ENCODE measurements at places on chromosomes 1 and 21. TPM values are rescaled to one million over a fixed set of nuclear protein-coding genes. Genes with fewer than 3 reads are reported as not detected.

DNA sequence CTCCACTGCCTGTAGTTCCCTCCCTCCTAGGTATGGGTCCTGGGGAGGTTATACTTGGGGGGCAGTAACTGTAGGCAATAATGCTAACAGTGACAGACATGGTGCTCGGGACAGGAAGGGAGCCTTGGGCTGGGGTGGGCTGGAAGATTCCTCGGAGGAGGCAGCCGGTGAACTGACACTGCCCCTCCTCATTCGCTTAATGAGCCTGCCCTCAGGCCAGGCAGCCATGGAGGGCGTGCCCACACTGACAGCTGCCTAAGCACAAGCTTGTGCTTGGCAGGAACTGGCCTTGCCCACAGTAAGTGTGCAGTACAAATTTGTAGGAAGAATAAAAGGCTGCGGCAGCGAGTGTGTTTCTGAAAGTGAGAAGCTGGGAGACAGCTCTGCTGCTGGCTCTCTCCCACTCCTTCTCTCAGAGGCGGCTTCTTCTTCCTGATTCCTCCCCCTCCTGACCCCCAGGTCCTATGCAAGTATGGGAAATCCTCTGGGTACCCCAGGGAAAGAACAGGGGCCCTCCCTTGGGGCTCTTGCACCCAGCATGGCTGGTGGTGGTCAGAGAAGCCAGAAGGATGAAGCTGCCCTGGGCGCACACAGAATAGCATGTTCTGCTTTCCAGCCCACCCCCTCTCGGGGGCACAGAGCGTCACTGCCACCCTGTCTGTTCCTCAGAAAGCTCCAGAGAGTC lies 23.6 kb downstream of the OPTC start:
- H3K27ac ChIP-seq = no peak overlapping the region
- no peak for DNase-seq
- peaks cover 23% of the 10 kb centered on the region for H3K4me1 ChIP-seq
- H3K36me3 ChIP-seq = no peaks in the 10 kb centered on the region

DNA sequence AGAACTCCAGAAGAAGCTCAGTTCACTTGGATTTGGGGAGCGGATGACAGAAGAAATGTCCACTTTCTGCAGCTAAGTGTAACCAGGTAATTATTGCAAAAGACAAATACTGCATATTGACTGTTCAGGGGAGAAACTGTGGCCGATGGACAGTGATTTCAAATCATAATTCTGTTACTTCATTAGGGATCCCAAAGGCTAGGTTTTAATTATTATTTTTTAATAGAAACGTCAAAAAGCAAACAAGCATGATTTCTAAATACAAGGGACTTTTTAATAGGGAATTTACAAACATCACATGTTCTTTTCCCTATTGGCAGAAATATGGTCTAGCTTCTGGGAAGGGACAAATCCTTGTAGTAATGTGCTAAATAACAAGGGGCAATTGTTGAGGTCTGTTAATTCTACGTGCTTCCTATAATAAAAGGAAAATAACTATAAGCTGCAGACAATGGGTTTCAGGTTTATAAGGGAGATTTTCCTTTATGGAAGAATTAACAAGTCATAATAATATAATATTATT lies 15.5 kb downstream of the DIPK1A start:
- no peak for DNase-seq
- peaks cover 48% of the 10 kb centered on the region for H3K4me1 ChIP-seq
- H3K36me3 ChIP-seq = no peaks in the 10 kb centered on the region
- no peak overlapping the region for H3K4me3 ChIP-seq

- no peaks in the 10 kb centered on the region for H3K36me3 ChIP-seq
- no peak overlapping the region for H3K4me3 ChIP-seq
- DNase-seq = no peak
These were observed 426.6 kb downstream of the LRRIQ3 start for GRCh38 chr1:73771396-73771795.

DNA sequence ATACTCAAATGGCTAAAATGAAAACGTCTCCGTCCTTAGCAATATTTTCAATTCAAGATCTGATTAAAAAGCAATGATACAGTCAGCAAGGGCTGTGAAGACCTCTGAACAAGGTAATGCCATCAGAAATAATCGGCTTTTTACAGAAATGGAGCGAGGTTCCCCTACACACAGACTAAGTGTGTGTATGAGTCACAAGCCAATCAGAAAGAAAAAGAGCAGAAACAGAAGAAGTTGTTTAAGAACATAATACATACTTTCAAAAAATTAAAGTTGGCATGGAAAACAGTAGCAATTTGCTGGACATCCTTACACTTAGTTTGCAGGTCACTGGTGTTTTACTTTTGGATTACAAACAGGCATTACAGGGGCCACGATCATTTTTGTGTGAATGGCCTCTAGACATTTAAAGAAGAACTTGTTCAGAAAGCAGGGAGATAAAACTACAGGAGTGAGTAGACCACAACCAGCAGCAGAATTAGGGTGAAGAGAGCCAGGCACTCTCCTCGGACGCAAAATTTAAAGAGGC lies 350.0 kb upstream of the RUNX1 start:
- peaks cover 38% of the 10 kb centered on the region for H3K4me1 ChIP-seq
- no peaks in the 10 kb centered on the region for H3K27me3 ChIP-seq
- H3K36me3 ChIP-seq = no peaks in the 10 kb centered on the region
- no peak overlapping the region for H3K27ac ChIP-seq
- no peak for DNase-seq

- DNase-seq = no peak
- no peaks in the 10 kb centered on the region for H3K36me3 ChIP-seq
- H3K4me1 ChIP-seq = peaks cover 34% of the 10 kb centered on the region
- H3K27me3 ChIP-seq = no peaks in the 10 kb centered on the region
These were observed 14.6 kb downstream of the NFASC start for GRCh38 chr1:204885288-204885711.

GRCh38 chr1:59272507-59272906 lies 24.4 kb upstream of the FGGY start:
- no peak overlapping the region for H3K27ac ChIP-seq
- peaks cover 11% of the 10 kb centered on the region for H3K4me1 ChIP-seq
- H3K27me3 ChIP-seq = no peaks in the 10 kb centered on the region

DNA sequence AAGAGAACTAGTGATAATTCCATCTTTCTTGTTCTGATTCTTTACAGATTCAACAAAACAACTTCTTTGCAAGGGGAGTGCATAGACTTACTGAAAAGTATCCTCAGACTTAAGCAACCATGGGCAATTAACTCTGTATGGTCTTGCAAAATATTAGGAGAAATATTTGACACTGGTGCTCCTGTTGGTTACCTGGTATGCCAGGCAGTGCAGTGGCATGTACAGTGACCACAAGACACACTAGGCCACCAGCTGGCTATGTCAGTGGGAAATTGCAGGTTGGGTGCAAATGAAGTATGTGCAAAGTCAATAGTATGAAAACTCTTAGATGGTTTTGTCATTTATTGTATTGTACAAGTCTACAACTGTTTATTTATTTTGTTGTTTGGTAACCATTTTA lies 34.5 kb downstream of the EPS15 start:
- no peak overlapping the region for H3K4me3 ChIP-seq
- H3K27me3 ChIP-seq = no peaks in the 10 kb centered on the region
- no peak overlapping the region for H3K27ac ChIP-seq

- H3K27me3 ChIP-seq = no peaks in the 10 kb centered on the region
- DNase-seq = no peak
- H3K4me3 ChIP-seq = peak overlapping the region; percentile 80
- H3K4me1 ChIP-seq = peaks cover 32% of the 10 kb centered on the region
These were observed 817 bp downstream of the KLHL17 start for GRCh38 chr1:961132-961669.

GRCh38 chr21:29396951-29397455 lies 98.3 kb downstream of the BACH1 start:
- no peaks in the 10 kb centered on the region for H3K4me1 ChIP-seq
- no peaks in the 10 kb centered on the region for H3K36me3 ChIP-seq
- H3K27ac ChIP-seq = no peak overlapping the region
- H3K4me3 ChIP-seq = no peak overlapping the region
- no peak for DNase-seq

DNA sequence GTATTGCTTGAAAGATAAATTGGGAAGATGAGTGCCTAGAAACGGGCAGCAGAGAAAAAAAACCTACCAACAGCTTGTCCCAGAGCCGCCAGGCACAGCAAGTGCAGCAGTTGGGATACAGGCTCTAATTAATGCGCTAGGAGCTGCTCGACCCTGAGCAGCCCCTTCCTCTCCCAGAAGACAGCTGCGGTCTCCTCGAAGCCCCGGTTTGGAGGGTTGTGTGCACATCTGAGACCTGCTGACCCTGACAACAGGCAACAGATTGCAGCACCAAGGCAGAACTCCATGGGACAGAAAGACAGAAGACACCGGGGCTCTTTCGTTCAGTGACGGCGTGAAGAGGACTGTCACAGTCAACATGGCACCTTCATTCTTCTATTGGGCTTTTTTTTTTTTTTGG lies 101.4 kb downstream of the TSEN15 start:
- H3K4me3 ChIP-seq = peak overlapping the region; percentile 2
- H3K36me3 ChIP-seq = no peaks in the 10 kb centered on the region
- no peaks in the 10 kb centered on the region for H3K4me1 ChIP-seq
- H3K27me3 ChIP-seq = no peaks in the 10 kb centered on the region
- no peak for DNase-seq

- H3K4me3 ChIP-seq = no peak overlapping the region
- no peak for DNase-seq
- peaks cover 13% of the 10 kb centered on the region for H3K4me1 ChIP-seq
These were observed 30.0 kb downstream of the ZMYM4 start for GRCh38 chr1:35298464-35298863.

GRCh38 chr1:112927462-112927990 lies 28.5 kb downstream of the SLC16A1 start:
- H3K27ac ChIP-seq = no peak overlapping the region
- no peak for DNase-seq
- no peak overlapping the region for H3K4me3 ChIP-seq
- peaks cover 12% of the 10 kb centered on the region for H3K4me1 ChIP-seq
- H3K27me3 ChIP-seq = no peaks in the 10 kb centered on the region

- peak overlapping the region; percentile 55 for H3K27ac ChIP-seq
- no peak overlapping the region for H3K4me3 ChIP-seq
- no peaks in the 10 kb centered on the region for H3K27me3 ChIP-seq
These were observed 44.7 kb upstream of the A3GALT2 start for GRCh38 chr1:33365560-33365997.

GRCh38 chr1:2234762-2235113 lies 6.6 kb downstream of the SKI start:
- H3K4me1 ChIP-seq = peaks cover 98% of the 10 kb centered on the region
- no peaks in the 10 kb centered on the region for H3K36me3 ChIP-seq
- H3K4me3 ChIP-seq = peak overlapping the region; percentile 77
- peak overlapping the region; percentile 94 for H3K27ac ChIP-seq
- H3K27me3 ChIP-seq = no peaks in the 10 kb centered on the region

DNA sequence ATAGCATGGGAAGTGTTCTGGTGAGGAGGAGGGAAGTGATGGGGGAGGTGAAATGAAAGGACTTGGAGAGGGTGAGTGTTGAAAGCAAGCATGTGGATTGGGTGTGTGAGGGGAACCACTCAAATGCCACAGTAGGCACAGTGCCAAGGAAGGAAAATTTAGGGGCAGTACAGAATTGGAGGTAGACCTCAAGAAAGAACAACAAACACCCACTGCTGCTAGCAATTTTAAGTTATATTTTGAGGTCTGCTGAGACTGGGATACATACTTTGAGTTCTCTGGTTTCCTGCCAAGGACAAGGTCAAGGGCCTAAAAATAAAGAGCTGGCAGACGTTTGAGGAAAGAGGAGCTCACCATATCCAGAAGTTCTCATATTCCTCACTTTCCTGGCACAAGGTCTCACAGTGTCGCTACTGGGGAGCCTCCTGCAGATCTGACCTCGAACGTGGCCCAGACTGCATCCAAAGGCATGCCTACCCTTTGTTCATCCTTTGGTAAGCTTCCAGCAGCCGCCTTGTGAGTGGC lies 104.0 kb downstream of the BRINP2 start:
- DNase-seq = no peak
- no peaks in the 10 kb centered on the region for H3K27me3 ChIP-seq
- no peak overlapping the region for H3K4me3 ChIP-seq
- peaks cover 3% of the 10 kb centered on the region for H3K4me1 ChIP-seq
- H3K27ac ChIP-seq = no peak overlapping the region

GRCh38 chr1:165543532-165544438 lies at the start of gene LRRC52:
Gene LRRC52, plus strand, starts transcription at chr1:165544000. Its CDS starts 297 bp downstream, at chr1:165544297.
- DNase-seq = no peak
- H3K27ac ChIP-seq = no peak within 1 kb of the TSS
- no peaks in the 10 kb centered on the region for H3K4me1 ChIP-seq
- no peaks in the 10 kb centered on the region for H3K27me3 ChIP-seq

GRCh38 chr1:51341876-51342496 lies 11.6 kb upstream of the TTC39A start:
- peaks cover 9% of the 10 kb centered on the region for H3K4me1 ChIP-seq
- no peak overlapping the region for H3K27ac ChIP-seq
- H3K4me3 ChIP-seq = no peak overlapping the region

DNA sequence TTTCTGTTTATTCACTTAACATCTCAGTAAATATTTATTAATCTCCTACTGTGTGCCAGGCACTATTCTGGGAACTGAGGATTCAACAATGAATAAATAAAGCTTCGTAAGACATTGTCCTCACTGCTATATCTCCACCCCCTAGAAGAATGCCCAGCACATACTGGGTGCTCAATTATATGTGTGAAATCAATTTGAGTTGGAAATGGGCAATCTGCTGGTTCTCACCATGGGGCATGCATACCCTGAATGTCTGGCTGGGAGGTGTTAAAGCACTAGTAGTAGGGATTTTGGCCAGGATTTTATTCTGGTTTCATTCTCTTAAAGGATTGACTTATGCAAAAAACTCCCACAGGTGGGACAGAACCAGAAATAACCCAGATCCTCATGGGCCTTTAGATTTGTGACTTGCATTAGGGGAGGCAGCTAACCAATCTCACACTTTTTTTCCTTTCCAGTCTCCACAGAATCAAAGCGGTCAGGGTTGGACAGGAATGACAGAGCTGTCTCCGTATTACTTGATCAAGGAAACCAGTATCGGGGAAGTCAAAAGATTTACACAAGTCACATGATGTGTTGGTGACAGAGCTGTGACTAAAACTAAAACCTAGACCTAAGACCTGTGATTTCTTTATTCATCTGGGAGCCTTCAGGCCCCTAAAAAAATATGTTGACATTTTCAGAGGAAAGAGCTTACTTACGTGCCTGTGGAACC lies 12.8 kb downstream of the GFI1 start:
- no peak for DNase-seq
- no peaks in the 10 kb centered on the region for H3K36me3 ChIP-seq
- H3K4me3 ChIP-seq = no peak overlapping the region
- peaks cover 50% of the 10 kb centered on the region for H3K27me3 ChIP-seq
- no peak overlapping the region for H3K27ac ChIP-seq

The TNFRSF8 gene
- not detected for total RNA-seq

The SLC19A2 gene
- total RNA-seq = 9.2 TPM

The CYP4B1 gene
- 14.0 TPM for total RNA-seq

The C1orf94 gene
- not detected for total RNA-seq

The S100A12 gene
- total RNA-seq = 64.6 TPM

The PYHIN1 gene
- 0.61 TPM for total RNA-seq

The PLEKHA6 gene
- total RNA-seq = 40.6 TPM

The KCNH1 gene
- total RNA-seq = 0.57 TPM

The PLA2G4A gene
- 11.8 TPM for total RNA-seq

The PTPN22 gene
- total RNA-seq = 2.6 TPM

The A3GALT2 gene
- not detected for total RNA-seq
